ENCODE measurements at places on chromosomes 1 and 21.

DNA sequence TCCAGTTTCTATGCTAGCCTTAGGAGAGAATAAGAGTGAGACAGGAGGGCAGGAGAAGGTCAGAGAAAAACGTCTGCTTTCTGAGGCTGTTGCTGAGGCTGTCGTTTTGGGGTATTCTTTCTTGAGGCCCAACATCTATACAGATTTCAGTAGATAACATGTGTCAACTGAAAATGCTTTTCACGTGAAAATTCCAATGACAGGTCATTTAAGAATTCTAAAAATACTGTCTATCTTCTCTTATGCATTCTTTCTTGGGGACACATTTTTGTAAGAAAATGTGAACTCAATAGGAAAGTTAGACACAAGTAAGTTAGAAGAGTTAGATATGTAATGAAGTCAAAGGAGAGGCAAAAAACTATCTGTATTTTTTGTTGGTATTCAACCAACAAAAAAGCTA, 150.8 kb downstream of the TGFB2 start:
- no peak for DNase-seq

DNA sequence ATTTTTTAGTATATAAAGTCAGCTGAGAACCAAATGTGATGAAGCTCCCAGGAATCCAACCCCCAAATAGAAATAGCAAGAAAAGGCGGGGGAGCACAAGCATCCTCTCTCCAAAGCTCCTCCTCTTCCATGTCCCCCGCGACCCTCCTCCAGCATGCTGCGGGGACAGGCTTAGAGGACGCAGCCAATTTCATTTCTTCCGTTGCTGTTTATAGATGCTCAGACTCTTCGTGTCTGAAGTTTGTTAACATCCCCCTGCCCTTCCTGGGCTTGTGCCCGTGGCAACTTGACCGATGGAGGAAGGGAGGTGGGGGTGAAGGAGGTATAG, 754 bp upstream of the NPPA start:
- DNase-seq = no peak

DNA sequence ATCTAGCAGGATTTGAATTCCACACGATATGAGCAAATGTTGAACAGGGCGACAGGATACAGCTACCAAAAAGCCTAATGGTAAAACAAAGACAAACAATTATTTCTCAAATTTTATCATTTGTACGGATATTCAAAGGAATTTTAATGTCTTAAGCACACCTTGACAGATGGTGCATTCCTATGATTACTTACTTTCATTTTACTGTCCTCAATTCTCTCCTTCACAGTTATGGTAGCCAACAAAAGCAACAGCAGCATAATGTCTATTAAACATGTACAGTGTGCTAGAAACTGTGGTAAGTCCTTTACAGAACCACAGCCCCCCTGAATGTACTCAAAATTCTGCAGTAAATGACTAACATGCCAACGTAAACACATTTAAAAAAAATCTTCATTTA, 365.8 kb downstream of the SMYD3 start:
- no peak for DNase-seq

GRCh38 chr1:157695417-157695816, 5.2 kb downstream of the FCRL3 start:
- no peak for DNase-seq

- DNase-seq = no peak
Observed at GRCh38 chr1:72177711-72178110, 104.6 kb downstream of the NEGR1 start.

DNA sequence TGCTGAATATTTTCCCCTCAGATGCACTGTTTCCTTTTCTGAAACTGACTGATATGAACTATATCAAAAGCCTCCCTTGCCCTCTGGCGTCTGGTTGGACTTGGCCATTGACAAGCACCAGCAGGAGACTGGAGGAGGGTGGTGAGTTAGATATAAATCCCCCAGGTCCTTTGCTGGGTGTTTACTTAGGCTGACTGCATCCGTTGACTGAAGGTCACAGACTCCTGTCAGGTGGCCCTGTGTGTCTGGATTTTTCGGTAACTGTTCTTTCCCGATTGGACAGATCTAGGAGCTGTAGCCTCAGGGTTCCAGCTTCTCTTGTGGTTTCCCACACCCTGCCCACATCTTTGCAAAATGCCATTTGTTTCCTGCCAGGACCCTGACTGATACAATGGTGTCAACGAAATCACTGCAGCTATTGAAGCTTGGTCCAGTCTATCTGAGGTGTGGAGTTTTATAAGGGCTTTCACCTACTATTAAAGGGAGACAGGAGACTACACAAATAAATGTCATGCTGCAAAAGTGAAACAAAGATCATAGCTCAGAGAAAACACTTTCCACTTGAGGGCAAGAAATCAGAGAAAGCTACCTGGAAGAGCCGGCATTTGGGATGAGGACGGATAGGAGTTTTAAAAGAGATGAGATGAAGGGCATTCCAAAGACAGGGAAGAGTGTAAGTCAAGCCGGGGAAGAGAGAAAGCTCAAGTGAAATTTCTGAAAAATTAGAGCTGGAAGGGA, 1.5 kb upstream of the MAGI3 start:
- no peak for DNase-seq
